ENCODE measurements at places on chromosomes 1 and 21. TPM values are rescaled to one million over a fixed set of nuclear protein-coding genes. Genes with fewer than 3 reads are reported as not detected.

The IFNAR1 gene
- total RNA-seq, result 35.8 TPM

The SF3B4 gene
- total RNA-seq, result 23.1 TPM

The GJA8 gene
- not detected for total RNA-seq

The GSTM5 gene
- 0.40 TPM for total RNA-seq

The SPRR2A gene
- total RNA-seq, result not detected

The EEIG2 gene
- 7.7 TPM for total RNA-seq

The AK5 gene
- 8.2 TPM for total RNA-seq
